ENCODE measurements at places on chromosomes 6 and 20.

DNA sequence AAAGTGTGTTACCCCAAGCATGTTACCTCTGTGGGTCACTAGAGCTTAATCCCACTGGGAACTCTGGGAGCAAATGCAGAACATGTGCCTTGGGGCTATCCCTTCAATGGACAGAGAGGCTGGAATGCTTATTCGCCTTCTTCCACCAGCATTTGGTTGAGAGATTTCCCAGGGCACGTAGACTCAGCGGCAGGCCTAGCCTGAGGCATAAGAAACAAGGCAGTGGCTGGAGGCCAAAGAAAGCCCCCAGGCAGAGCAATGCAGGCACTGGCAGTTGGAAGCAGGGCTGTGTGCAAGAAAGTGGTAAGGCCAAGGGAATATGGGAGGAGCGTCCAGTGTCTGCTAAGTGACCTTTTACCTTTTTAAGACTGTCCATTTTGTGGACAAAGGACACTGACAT is 114.0 kb upstream of the FLRT3 start:
- DNase-seq: no peak

DNA sequence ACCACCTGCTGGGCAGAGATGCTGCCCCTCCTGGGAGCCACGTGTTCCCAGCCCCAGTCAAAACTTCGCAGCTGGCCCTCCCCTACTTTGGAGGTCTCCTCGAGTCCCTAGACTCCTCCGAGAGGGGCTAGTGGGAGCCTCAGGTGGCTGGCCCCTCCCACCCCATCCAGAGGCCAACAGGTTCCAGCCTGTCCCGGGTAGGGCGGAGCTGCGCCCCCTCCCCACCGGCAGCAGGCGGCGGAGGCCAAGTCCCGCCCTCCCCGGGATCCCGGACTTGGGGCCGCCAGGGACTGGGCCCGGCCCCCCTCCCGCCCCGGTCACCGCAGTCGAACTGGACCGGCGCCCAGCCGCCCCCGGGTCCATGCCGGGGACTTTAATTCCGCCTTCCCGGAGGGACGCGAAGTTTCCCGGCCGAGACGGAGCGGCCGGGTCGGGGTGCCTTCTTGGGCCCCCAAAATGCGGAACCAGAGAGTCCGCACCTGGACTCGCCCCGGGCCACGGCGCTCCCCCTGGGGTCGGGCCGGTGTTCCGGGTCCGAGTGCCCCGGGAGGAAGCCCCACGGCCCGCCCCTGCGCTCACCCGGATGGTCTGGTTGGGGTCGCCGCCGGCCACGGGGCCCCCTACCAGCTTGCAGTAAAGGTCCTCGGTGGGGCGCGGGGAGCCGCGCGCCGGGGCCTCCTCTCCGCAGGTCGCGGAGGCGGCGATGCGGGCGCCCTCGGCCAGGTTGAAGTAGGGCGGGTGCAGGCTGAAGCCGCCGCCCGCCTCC is 559 bp downstream of the LAMA5 start:
- no peak for DNase-seq

- no peak for DNase-seq
These were observed 94.1 kb downstream of the PRDM1 start for GRCh38 chr6:106180208-106180607.

DNA sequence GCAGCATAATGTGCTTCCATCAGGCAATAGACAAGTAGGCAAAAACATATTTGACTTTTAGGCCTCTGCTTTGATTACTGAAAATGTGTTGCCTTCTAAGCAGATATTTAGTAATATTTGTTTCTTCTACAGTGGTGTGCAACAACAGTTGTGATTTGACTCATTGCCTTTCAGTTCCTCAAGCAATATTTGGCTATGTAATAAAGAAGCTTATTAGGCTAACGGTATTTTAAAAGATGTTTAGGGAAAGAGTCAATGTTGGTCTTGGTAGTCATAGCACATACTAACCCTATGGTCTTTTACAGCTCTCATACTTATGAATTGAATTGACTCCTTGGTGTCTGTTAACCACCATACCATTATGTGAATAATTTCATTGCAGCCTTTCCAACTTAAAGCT is 124.1 kb downstream of the GRIK2 start:
- DNase-seq: no peak

All from GM12891 (cell line).